ENCODE measurements at places on chromosomes 12 and 14.

GRCh38 chr12:39239490-39240486 lies 203.1 kb downstream of the KIF21A start:
- no peak for DNase-seq

GRCh38 chr12:10130042-10130441 lies at the start of gene CLEC7A:
Gene CLEC7A (minus strand): TSS chr12:10130199. CDS start chr12:10130082, 117 bp downstream.
- DNase-seq = no peak

DNA sequence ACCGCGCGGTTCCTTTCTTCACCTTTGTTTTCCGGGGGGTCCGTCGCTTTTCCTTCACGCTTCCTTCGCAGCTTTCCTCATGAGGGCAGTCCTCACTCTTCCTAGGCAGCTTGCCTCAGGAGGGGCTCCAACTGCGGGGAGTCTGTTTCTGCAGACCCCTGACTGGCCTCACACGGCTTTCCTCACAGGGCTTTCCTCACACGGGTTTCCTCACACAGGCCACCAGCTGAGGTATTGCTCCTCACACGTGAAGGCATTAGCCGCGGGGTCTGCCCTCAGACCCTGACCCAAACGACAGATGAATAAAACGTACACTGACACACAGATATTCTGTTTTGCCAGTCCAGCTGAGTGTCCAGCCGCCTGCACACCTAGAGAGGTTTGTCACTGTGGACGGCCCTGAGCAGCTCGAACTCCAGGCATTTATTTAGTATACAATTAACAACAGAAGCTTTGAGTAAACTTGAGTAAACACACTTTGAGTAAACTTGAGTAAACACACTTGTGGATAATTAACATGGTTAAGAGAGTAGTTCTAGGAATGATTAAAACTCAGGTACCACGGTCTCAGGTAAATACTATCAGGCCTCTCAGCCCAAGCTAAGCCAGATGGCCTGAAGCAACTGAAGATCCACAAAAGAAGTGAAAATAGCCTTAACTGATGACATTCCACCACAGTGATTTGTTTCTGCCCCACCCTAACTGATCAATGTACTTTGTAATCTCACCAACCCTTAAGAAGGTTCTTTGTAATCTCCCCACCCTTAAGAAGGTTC lies 16.1 kb upstream of the LYZ start:
- DNase-seq = no peak

- DNase-seq = no peak
Measured at GRCh38 chr12:66999141-66999540, 270.0 kb upstream of the CAND1 start.

DNA sequence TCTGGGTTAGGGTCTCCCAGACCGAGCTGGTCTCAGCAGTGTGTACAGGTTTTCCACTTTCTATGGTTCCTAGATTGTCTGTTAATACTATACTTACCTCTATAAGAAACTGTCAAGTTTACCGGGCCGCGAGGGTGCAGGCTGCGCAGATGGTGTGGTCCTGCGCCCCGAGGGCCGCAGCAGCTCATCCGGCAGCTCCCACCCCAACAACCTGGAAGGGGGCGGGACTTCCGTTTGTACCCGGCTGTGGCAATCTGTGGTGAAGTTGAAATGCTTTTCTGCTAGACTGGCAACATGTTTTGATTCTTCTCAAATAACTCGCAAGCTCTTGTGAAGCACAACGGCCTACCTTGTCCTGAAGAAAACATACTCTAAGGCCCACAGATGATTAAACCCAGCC lies at the start of gene CLEC9A:
CLEC9A (plus strand) TSS at position 237 of the 400 bp plus-strand sequence. CDS start 22,006 bp downstream, outside the sequence.
- no peak for DNase-seq

GRCh38 chr14:83164016-83164415 lies 1630.4 kb upstream of the SEL1L start:
- DNase-seq = no peak
